GM04503 (cell line): ENCODE measurements at places on chromosomes 4 and X.

GRCh38 chrX:72475338-72475737, 97.3 kb downstream of the HDAC8 start:
- DNase-seq: no peak

GRCh38 chrX:18935893-18936292, 48.0 kb downstream of the PHKA2 start:
- DNase-seq: no peak

- DNase-seq: no peak
Observed at GRCh38 chr4:122663814-122664610, 43.1 kb upstream of the IL21 start.

- no peak for DNase-seq
Observed at GRCh38 chr4:27764526-27764837, 903.8 kb downstream of the STIM2 start.

DNA sequence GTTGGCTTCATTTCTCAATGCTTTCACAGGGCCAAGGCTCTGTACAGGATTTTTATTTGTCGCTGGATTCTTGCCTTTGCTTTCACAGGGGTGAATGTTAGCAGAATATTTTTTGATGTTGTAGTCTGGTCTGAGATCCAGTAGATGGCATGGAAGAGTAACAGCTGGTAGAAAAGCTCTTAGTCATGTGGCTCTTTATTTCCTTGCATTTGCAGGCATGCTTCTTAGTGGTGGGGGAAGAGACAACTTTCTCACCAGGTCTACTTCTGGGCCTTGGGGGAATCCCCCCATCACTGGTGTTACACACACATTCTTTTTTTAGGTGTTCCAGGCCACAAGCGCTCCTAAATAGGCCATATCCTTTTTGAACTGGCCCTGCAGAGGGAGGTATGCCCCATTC, 58.2 kb upstream of the DKK2 start:
- no peak for DNase-seq

- no peak for DNase-seq
Observed at GRCh38 chrX:38732866-38733265, 68.4 kb upstream of the MID1IP1 start.

- no peak for DNase-seq
Observed at GRCh38 chrX:115579327-115579726, 18.4 kb downstream of the PLS3 start.

- no peak for DNase-seq
Observed at GRCh38 chrX:17655211-17656034, 81.9 kb upstream of the SCML1 start.

GRCh38 chrX:68912113-68912512, 83.3 kb downstream of the EFNB1 start:
- no peak for DNase-seq

GRCh38 chrX:149152941-149153340, 352.2 kb downstream of the IDS start:
- DNase-seq: no peak

DNA sequence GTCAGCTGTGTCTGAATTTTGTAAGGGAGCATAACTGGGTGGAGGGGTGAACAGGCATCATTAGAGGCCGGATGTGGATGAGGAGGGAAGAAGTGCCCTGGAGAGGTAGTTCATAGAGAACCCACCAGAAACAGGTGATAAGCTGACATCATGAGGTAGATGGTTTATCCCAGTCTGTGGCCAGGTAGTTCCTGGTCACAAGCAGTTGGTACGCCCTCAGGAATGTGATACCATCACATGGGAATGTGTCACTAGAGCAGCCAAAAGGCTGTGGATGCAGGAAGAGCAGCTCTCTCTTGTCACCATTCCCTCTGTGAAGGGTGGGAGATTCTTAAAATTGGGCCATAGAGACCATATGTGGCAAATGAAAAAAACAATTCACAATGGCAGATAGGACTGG, 21.9 kb downstream of the MSN start:
- DNase-seq: no peak

DNA sequence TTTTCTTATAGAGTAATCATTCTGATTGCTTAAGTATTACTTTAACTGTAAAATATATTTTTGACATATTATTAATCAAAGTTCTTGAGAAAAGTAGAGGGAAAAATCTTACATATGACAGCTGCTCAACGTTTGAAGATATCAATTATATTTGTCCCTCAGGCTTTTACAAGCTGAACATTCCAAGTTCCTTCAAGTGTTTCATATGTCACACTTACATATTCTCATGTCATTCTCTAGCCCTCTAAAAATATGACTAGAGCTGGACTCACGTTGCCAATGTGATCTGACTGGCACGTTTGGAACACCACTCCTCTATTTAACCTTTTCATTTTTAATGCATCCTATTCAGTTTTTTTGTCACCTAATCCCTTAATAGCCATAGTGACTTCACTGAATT, 492.9 kb downstream of the PCDH18 start:
- no peak for DNase-seq

DNA sequence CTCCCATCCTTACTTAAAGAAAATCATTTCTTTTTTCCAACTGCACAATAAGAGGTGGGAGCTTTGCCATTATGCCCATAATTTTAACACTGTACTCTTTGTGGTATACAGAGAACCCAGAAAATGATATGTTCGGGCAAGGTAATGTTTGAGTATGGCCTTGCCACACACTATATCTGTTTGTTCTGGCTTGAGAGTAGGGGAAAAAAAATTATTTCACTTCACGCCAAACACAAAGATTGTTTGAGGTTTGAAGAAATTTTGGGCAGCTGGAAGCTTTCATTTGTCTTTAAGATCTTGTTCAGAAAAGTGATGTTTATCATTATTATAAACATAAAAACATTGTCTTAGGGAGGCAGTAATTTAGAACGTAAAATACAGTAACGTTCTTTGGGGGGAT, 115.4 kb upstream of the NAP1L5 start:
- DNase-seq: no peak

DNA sequence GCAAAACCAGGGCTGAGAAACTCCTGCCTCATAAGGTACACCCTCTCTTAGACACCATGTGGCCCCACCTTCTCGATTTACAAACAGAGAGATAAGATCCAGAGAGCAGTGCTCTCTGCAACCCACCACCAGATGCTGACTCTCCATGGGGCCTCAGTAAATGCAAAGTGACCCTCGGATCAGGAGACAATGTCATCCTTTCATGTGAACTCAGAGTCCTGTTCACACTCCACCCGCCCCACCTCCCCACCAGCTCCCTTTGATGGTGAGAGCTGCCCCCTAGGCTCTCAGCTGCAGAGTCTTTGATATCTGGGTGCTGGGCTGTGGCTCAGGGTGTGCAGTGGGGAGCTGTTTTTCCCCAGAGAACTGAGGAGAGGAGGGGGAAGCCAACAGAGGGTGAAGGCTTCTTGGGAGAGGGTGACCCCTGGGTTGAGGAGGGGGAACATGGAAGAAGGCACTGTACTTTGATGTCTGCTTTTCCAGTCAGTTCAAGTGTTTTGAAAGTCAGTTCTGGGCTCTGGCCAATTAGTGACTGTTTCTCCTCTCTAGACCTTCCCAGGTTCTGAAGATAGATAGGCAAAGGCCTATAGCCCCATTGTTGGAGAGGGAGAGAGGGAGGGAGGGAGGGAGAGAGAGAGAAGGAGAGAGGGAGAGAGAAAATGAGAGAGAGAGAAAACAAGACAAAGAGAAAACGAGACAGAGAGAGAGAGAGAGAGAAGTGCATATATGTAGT, 88.2 kb downstream of the SCD5 start:
- no peak for DNase-seq

DNA sequence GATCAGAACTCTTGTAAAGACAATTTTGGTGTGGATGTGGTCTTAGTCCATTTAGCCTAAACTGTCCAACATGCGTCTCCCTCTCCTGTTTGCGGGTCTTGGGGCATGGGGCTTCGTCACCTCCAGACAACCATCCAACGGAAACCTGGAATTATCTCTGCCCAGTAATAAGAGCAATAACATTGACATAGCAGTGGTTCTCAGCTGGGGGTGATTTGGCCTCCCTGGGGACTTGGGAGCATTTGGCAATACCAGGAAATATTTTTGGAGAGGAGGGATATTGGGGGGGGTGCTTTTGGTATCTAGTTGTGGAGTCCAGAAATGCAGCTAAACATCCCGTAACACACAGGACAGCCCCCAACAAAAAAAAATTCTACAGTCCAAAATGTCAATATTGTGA, 47.2 kb downstream of the SEL1L3 start:
- no peak for DNase-seq

- no peak for DNase-seq
Observed at GRCh38 chr4:81622474-81623184, 150.9 kb upstream of the RASGEF1B start.

DNA sequence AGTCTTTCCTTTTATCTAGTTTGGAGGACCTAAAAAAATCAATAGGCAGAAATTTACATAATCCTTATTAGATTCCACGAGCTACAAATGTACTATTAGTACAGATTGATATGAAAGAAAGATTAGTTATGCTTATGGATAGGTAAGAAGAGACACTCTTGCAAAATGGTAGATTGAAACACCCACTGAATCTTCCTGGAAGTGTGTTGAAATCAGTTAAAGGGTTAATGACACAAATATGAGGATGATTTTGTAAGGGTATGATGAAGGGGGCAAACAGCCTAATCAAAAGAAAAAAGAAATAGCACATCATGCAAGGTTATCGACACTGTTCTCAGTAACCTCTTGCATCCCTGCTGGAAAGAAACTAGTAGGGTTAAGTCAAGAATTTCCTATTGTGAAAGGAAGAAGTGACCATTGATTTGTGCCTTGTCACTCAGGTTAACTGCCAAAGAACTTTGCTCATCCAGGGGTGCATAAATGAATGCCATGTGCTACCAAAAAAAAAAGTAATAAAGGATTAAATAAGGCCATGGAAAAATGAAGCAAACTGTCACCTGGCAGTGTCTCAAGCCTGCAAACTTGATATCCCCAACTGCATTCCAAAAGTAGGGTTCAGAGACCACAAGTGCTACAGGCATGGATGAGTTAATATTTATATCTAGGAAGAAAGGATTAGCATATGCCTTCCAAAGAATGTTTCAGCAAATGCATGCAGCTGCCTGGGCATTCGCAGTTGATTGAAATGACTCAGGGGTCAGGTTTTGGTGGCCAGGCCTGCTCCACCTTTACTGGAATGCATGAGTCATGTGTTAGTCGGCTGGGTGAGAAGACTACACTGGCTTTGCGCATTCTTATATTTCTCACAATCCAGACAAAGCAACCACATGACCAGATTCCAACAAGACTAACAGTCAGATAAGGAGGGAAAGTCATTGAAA, 78.3 kb upstream of the ATXN3L start:
- peak; percentile 100 for DNase-seq

DNA sequence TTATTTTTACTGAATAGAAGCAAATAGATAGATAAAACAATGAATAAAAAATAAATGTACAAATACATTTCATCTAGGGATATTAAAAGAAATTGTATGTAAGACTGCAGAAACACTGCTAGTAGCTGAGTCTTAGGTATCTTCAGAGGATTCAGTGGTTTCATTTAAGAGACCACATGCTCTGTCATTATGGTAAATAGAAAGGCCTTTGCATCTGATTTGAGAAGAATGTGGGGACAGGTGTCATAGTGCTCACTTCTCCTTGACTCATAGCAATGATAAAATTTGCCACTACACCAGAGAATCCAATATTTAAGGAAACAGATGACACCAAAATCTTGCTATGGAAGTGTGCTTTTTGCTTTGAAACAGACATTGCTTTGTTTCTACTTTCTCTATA, 59.8 kb upstream of the PPP1R2C start:
- no peak for DNase-seq

GRCh38 chr4:64895031-64895430, 485.8 kb upstream of the TECRL start:
- DNase-seq: no peak

DNA sequence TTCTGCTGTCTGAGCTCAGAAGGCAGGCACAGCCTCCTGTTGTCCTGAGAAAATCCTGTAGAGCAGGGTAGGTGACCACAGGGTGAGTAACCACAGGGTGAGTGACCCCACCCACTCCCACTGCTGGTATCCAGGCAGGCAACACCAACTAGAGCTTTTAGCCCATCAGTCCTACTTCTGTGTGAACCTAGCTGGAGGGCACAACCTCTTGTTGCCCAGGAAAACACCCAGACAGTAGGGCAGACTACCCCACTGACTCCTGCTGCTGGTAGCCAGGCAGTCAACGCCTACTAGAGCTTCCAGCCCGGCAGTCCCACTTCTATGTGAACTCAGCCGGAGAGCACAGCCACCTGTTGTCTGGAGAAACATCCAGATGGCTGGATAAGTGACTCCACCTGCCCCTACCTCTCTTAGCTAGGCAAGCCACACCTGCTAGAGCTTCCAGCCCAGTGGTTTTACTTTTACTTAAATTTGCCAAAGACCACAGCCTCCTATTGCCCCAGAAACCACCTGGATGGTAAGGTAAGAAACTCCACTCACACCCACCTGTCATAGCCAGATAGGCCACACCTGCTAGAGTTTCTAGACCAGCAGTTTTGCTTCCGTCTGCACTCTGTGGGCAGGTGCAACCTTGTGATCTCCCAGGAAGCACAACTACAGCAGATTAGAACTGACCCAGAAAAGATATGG, 371.6 kb downstream of the INPP4B start:
- DNase-seq: no peak

- no peak for DNase-seq
Observed at GRCh38 chrX:81215685-81216084, 13.8 kb downstream of the SH3BGRL start.

- DNase-seq: no peak
Observed at GRCh38 chrX:135572436-135572835, 52.0 kb downstream of the INTS6L start.

- DNase-seq: no peak
Observed at GRCh38 chr4:185405296-185405999, 8.8 kb downstream of the ANKRD37 start.

GRCh38 chr4:337143-337931, at the start of gene ZNF141:
Gene ZNF141 (plus strand): TSS chr4:337814. CDS start chr4:337984, 170 bp downstream.
- peak; percentile 92 for DNase-seq
